NCI-H748 treated with DMSO at 0.1 percent for 48 hours (cell line): ENCODE measurements at places on chromosomes 12 and 14.

GRCh38 chr12:110600254-110600653, 13.7 kb upstream of the TCTN1 start:
- DNase-seq: no peak

DNA sequence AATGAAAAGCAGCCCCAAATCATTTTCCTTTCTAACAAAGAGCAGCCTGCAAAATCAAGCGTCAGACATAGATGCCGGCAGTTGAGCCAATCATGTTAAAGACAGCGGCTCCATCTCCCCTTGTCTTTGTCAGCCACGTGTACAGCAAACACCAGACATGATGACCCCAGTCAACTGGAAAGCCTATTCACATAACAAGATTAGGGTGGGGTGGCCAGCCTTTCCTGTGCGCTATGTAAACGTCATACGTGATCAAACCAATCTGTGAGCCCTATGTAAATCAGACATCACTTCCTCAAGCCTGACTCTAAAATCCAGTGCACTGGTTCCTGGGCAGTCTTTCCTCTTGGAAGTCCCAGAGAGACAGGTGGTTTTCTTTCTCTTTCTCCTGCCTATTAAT, 9.9 kb upstream of the FICD start:
- peak; percentile 60 for DNase-seq

GRCh38 chr14:105602243-105602750, 75.9 kb downstream of the TMEM121 start:
- DNase-seq: no peak

DNA sequence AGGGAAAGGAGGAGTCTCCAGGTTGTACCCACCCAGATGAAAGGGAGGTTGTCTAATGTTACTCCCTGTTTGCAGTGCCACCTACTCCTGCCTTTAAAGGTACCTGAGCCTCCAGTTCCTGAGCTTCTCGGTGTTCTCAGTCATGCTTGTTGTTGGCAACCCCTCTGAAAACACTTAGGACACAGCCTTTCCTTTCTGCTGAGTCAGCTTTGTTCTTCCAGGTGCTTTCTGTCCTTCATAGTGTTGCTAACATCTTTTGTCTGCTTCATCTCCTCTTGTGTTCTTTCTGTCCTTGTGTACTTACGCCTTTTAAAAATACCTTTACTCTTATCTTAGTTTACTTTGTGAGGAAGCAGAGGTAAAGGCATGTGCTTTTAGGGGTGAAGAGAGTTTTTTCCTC, 97.0 kb upstream of the NEDD1 start:
- no peak for DNase-seq

DNA sequence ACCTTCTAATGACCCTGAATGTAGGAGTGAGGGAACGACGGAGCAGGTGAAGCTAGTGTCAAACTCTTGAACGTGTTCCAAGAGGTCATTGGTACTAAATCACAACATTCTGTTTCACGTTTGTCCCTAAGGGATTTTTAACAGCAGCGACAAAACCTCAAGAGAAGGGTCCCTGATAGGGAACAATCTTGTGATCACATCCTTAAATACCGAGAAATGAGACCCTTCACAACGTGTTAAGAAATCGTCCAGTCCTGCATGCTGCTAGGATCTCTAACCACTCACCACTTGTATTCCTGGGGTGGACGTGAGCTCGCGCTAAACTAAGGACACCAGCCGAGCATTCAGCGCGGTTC, 134.1 kb upstream of the KRAS start:
- DNase-seq: no peak
